D721Med (cell line): ENCODE measurements at places on chromosomes 3 and 15.

DNA sequence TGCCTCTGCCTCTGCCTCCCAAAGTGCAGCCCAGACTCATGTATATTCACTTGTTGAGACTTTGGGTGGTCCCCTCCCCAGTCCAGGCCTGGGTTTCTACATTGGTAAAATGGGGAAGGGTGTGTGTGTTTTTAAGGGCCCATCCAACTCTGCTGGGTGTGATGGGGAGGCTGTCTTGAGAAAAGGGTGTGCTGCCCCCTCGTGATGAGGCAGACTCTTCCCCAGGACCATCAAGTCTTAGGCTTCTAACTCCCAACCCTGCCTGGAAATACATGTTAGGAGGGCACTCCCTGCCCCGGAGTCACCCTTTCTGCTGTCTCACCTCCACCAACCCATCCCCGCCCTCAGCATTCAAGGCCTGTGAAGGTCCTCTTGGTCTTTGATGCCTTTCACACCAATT, 4.4 kb upstream of the PTPN23 start:
- no peak for DNase-seq

GRCh38 chr3:57164657-57165573, at the start of gene IL17RD:
Gene IL17RD, minus strand, starts transcription at chr3:57165353. Its CDS starts 67 bp downstream, at chr3:57165286.
- DNase-seq, result peak; percentile 41

DNA sequence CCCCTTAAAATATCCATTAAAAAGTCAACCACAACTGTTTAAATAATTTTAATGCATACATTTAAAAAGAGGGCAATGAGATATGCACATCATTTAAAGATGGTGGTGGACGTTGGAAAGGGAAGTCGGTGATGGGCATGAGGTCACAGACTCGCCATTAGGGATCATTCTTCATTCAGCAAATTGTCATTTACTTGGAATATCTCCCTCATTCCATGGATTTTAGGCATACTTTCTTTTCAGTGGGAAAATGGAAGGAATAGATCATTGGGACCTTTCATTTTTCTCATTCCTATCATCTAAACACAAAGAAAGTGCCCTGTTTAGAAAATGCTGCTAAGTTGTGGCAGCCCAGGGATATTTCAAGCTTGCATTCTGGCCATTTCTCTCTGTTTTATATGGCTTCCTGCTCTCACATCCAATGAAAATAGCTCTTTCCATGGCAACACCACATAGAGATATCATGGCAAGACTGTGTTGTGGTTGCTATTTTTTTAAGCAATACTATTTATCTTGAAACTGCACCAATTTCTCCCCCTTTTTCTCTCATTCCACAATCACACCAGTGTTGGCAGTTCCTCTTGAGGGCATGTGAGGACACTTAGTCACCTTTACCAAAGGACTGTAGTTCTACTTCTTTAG, 40.7 kb upstream of the LMCD1 start:
- no peak for DNase-seq

GRCh38 chr15:63244976-63245645, 32.3 kb upstream of the APH1B start:
- no peak for DNase-seq

DNA sequence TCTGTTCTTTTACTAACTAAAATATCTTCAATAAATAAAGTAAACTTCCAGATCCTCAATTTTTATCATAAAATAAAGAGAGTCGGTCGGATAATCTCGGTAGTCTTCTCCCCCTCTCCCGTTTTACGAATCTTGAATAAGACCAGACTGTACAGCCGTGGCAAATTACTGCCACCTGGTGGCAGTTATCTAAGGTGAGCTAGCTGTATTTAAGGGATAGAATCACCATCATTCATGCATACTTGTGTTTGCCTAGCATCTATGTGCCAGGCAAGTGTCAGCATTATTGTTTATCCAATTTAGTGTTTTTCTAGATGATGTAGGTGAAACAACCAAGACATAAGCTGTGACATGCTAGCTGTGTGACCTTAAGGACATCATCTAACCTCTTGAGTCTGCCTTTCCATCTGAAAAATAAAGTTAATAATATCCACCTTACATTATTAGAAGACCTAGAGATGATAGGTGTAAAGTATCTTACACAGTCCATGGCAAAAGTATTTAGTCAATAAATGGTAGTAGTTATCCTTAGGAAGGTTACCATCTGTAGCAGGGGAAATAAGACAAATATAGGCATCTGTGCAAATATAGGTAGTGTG, 21.3 kb downstream of the DUT start:
- peak; percentile 39 for DNase-seq

GRCh38 chr3:120678984-120679383, 3.1 kb downstream of the HGD start:
- DNase-seq, result no peak
